NCI-H748 treated with DMSO at 0.1 percent for 48 hours (cell line): ENCODE measurements at places on chromosomes 5 and 9.
A peak's percentile ranks its signal among the peaks of the same experiment; 100 is the strongest.

GRCh38 chr9:22446950-22447617 lies 460 bp downstream of the DMRTA1 start:
- peak; percentile 46 for DNase-seq

DNA sequence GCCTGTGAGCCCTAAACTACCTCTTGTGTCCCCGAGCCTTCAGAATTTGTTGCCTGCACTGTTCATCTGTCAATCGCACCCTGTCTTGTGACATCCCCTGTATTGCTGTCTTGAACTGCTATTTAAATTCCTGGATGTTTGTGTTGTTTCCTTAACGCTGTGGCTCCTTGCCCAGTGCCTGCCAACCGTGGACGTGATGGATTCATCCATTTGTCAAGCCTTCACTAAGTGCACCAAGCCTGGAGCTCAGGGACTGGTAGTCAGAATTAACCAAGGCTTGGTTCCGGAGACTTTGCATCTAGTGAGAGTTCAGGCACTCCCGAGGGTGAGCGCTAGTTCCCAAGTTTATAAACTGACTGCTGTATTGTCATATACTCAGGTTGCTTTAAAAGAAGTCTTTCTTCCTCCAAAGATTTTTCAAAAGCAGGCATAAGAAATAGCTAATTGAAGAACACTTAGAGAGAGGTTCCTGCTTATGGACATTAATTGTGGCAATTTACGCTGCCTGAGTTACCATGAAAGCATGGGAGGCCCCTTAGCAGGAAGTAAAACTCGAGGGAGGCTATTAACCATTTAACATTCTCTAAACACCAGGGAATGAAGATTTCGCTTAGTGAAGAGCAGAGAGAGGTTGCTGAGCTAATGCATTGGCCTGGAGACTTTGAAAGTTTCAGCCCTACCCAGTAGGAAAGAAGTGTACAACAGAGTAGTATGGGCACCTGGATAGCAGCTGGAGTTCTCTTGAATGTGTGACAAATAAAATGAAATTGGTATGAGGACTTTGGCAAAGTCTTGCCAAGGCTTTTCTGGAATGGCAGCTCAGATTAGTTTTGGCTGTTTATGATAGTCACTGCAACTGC lies 29.0 kb downstream of the RGS3 start:
- DNase-seq, result no peak

DNA sequence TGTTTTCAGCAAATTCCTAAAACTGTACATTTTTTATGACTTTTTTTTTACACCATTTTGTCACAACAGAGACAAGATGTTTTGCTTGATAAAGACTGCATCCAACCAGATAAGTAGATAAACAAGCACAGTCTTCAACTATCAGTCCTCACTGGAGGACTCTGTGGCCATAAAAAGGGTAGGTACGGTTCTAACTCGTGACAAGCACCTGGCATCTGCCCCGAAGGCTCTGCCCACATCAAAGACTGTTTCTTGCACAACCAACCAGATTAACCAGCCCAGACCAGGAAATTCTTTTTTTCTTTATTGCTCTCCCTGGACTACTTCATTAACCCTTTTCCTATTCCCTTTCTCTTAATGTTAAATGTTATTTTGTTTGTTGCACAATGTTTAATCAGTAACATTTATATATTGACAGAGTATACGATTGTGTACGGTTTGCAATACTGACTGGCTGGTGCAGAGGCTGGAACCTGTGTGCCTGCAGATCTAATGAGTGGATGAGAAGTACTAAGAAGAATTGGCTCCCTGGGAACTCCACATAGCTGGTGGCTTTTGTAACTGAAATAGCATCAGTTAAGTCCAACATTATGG lies 74.1 kb downstream of the SERINC5 start:
- peak; percentile 17 for DNase-seq

DNA sequence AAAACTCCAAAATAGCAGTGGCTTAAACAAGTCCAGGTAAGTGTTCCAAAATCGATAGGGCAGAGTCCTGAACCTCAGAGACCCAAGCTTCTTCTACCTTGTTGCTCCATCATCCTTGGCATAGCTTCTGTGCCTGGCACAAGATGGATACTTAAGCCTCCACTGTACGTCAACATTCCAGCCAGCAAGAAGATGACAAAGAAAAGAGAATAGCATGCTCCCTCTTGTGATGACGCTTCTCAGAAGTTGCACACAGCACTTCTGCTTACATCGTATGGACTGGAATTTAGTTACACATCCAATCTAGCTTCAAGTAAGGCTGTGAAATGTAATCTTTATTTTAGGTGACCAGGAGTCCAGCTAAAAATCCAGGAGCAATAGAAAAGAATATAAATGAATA lies 227.4 kb downstream of the ESM1 start:
- no peak for DNase-seq

GRCh38 chr5:74179179-74179578 lies 461.3 kb downstream of the ENC1 start:
- no peak for DNase-seq

DNA sequence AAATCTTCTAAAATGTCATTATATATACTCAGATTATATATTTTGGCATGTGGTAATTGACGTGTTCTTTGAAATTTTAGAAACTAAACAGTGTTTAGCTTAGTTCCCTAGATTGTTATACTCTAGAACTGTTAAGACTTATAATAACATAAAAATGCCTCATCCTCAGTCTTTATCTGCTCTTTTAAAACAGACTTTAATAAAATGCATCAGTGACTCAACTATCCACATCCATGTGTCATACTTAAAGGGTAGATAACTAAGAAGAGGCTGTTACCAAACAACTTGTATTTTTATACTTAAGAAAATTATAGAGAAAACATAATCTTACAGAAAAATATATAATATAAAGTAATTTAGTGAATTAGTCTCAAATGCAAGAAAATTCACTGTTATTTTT lies 15.2 kb downstream of the NFIL3 start:
- no peak for DNase-seq

DNA sequence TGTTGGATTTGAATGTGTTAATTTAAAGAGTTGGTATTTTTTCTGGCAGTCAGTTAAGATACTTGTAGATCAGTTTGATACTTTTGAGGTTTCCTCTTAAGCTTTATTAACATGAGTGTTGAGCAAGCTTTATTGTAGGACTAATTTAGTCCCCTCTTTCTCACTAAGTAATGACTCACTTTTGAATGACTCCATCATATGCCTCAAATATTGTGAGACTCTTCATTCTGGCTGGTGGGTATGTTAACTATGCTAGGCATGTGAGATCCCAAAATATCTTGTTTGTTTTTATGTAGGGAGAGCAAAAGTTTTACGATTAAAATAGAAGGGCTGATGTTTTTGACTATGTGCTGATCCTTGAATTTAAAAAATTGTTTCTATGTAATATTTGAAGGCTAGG lies 355.7 kb downstream of the IZUMO3 start:
- no peak for DNase-seq

DNA sequence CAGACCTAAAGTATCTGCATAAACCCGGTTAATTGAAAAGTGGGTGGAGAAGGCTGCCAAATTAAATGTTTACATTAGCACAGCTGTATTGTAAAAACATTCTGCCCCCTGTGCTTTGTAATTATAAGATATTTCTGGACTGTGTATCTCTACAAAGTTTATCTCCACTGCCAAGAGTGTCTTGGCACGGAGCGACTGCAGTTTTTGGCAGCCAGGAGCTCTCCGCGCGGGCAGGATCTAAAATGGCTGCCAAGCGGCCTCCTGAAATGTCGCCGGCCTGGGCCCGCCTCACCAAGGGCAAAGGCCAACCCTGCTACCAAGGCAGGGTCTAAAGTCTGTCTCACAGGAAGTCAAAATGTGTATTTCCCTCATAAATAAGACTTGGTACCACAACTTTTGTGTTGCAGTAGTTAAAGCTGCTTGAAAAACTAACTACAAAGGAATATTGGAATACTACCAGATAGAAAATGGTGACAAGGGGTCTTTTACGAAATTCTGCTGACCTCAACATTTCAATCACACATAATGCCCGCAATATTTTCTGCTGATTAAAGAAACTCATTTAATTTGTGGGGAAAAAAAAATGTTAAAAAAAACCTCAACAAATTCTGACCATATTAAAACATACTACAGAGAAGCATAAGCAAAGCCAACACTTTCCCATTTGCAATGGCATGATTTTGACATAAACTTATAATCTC lies 110.4 kb downstream of the NFIB start:
- DNase-seq, result no peak

DNA sequence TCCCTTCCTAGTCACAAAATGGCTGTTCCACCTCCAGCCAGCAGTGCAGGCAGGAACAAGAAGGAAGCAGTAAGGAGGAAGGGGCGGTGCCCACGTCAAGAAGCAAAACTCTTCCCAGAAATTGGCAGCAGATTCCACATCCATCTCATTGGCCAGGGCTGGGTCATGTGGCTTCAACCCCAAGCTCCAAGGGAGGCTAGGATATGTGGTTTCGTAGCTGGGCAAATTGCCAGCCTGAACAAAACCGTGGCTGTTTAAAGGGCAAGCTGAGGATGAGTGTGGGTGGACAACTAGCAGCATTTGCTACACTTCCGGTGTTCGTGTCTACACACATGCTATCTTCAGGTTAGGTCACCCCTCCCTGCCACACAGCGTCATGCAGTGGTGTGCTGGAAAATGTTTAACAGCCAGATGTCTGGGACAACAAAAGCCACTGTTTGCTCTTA lies 92.1 kb upstream of the MAP1B start:
- peak; percentile 95 for DNase-seq

DNA sequence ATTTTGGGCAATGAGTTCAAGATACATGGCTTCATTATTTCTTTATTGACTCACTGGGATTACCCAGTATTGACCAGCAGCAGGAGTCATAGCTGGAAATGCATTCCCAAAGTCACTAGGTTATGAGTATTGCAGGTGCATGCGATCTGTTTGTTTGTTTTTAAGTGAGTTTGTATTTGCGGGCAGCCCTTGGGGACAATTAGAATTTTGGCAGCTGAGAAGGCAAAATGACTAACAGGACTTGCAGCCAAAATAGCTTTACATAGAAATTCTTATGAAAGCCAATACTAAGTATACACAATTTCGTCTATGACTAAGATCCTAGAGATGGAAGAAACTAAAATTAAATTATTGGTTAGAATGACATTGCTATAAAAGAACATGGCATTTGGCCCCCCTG lies 18.1 kb upstream of the RGMB start:
- DNase-seq, result no peak

DNA sequence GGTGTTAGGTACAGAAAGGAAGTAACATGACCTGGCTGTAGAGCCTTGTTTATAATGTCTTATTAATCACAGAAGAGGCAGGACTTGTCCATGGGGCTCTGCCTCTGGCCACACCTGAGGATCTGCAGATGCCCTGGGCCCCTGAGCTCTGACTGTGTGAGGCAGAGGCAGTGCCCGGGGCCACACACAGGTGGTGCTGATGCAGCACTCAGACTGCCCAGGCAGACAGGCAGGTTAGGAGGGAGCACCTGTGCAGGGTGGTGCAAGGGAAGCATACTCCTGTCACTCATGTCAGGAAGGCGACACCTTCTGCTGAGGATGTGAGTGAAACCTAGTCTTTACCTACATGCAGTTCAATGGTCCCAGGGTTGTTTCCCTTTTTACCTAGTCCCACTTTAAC lies 88.7 kb downstream of the CFAP90 start:
- DNase-seq, result peak; percentile 28

GRCh38 chr5:180618487-180618828 lies 27.2 kb upstream of the SCGB3A1 start:
- no peak for DNase-seq
